ENCODE measurements at places on chromosomes 1 and 21. TPM values are rescaled to one million over a fixed set of nuclear protein-coding genes. Genes with fewer than 3 reads are reported as not detected.
A peak's percentile ranks its signal among the peaks of the same experiment; 100 is the strongest.

DNA sequence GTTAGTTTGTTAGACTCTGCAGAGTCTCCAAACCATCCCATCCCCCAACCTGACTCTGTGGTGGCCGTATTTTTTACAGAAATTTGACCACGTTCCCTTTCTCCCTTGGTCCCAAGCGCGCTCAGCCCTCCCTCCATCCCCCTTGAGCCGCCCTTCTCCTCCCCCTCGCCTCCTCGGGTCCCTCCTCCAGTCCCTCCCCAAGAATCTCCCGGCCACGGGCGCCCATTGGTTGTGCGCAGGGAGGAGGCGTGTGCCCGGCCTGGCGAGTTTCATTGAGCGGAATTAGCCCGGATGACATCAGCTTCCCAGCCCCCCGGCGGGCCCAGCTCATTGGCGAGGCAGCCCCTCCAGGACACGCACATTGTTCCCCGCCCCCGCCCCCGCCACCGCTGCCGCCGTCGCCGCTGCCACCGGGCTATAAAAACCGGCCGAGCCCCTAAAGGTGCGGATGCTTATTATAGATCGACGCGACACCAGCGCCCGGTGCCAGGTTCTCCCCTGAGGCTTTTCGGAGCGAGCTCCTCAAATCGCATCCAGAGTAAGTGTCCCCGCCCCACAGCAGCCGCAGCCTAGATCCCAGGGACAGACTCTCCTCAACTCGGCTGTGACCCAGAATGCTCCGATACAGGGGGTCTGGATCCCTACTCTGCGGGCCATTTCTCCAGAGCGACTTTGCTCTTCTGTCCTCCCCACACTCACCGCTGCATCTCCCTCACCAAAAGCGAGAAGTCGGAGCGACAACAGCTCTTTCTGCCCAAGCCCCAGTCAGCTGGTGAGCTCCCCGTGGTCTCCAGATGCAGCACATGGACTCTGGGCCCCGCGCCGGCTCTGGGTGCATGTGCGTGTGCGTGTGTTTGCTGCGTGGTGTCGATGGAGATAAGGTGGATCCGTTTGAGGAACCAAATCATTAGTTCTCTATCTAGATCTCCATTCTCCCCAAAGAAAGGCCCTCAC is at the start of gene OLIG2:
TSS of gene OLIG2 (plus strand) at position 447 of the 954 bp plus-strand sequence. CDS start 928 bp downstream, outside the sequence.
- no peak for DNase-seq
- H3K27ac ChIP-seq = no peak within 1 kb of the TSS
- no peaks in the 10 kb centered on the region for H3K36me3 ChIP-seq
- H3K4me3 ChIP-seq = no peak within 1 kb of the TSS
- peaks cover 12% of the 10 kb centered on the region for H3K27me3 ChIP-seq

DNA sequence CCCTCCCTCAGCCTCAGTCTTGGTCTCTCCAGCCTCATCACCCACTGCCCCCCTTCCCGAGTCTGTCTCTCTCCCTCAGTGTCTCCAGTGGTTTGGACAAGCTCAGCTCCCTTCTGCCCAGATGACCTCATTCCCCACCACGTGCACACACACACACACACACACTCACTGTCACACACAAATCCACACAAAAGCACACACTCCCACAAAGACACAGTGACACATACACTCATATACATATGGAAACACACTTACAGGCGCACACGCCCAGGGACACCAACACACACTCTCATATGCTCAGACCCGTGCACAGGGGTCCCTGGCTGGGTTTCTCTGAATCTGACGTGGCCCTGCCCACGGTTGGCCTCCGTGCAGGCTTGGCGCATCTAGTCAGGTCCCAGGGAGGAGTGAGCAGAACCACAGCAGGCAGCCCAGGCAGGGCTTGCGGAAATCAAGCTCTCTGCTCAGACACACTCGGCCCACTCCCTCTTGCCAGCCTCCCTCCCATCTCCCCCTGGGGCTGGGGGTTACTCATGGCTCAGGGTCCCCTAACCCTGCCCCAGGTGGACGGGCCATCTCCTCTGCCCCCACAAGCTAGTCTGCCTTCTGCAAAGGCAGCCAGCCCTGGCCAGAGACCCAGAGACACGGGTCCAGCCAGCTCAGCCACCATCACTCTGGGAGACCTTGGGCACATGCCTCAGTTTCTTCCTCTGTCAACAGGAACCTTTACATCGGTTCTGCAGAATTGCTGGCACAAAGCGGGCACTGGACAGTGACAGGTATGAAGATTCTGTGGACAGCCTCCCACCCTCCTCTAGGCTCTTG is 38.5 kb upstream of the FAM131C start:
- no peaks in the 10 kb centered on the region for H3K27me3 ChIP-seq
- H3K36me3 ChIP-seq = no peaks in the 10 kb centered on the region
- no peak overlapping the region for H3K27ac ChIP-seq

- no peaks in the 10 kb centered on the region for H3K36me3 ChIP-seq
- no peaks in the 10 kb centered on the region for H3K27me3 ChIP-seq
- no peak overlapping the region for H3K27ac ChIP-seq
- H3K4me3 ChIP-seq = no peak overlapping the region
- no peaks in the 10 kb centered on the region for H3K4me1 ChIP-seq
These were observed 202.8 kb downstream of the ASTN1 start for GRCh38 chr1:176961678-176962077.

GRCh38 chr1:101193733-101194169 is 43.1 kb upstream of the S1PR1 start:
- no peaks in the 10 kb centered on the region for H3K36me3 ChIP-seq
- no peak overlapping the region for H3K4me3 ChIP-seq
- H3K4me1 ChIP-seq = peaks cover 7% of the 10 kb centered on the region
- no peaks in the 10 kb centered on the region for H3K27me3 ChIP-seq
- H3K27ac ChIP-seq = peak overlapping the region; percentile 79

The EVA1C gene
- 5.5 TPM for total RNA-seq

DNA sequence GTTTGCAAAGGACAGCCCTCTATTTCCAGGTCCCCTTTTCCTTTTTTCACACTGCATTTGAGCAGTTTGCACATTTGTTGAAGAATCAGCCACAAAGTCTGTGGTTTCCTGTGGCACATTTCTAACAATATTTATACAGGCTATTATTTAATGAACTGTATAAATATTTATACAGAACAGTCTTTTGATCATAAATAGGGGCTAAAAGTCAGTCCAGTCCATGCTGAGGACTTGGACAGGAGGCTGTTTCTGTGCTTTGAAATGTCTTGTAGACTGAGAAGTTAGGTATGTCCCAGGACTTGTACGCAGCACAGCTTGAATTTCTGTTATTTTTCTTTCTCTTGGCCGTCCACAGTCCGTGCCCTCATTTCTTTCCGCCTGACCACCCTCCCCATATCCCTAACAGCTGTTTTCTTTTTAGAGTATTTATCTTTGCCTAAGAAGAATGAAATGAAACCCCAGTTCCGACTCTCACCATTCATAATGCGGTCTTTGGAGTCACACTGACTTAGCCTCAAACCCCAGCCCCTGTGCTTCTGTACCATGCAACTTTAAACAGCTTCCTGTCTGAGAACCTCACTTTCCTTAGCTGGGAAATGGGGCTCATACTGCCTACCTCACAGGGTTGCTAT is 19.7 kb downstream of the FGGY start:
- H3K27ac ChIP-seq = peak overlapping the region; percentile 72
- no peaks in the 10 kb centered on the region for H3K27me3 ChIP-seq
- H3K4me3 ChIP-seq = peak overlapping the region; percentile 38
- no peak for DNase-seq
- H3K36me3 ChIP-seq = no peaks in the 10 kb centered on the region

The MRPL39 gene
- total RNA-seq = 19.2 TPM

DNA sequence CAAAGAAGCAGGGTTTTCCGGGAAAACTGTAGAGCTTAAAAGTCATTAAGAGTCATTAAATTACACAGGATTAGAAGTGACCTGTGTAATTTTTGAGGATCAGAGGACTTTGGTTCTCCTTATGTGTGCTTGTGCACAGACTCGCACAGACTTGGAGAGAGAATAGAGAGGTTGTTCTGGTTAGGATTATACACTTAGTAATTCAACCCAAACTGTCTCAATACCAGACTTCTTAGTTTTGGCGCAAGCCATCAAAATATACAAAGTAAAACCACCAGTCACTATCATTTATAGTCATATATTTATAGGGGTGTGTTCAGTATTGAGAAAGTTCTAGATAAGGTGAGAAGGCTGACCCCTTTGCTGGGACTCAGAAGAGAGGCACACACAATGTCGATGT is 112.3 kb downstream of the HLX start:
- H3K36me3 ChIP-seq = no peaks in the 10 kb centered on the region
- no peaks in the 10 kb centered on the region for H3K4me1 ChIP-seq
- H3K27me3 ChIP-seq = no peaks in the 10 kb centered on the region
- no peak for DNase-seq
- no peak overlapping the region for H3K4me3 ChIP-seq

DNA sequence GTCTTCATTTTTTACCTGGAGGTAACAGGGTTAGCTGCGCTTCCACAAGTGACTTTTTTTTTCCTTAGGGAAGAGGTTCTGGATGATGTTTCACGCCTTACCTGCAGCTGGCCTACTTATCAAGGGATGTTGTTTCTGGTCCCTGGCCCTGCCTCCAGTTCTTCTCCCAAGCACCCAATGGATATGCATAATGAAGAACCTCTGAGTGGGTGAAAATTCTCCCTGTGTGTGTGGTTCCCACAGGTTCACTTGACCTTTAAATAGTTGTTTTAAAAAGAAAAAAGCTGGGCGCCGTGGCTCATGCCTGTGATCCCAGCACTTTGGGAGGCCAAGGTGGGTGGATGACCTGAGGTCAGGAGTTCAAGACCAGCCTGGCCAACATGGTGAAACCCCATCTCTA is 31.8 kb upstream of the DPT start:
- H3K27ac ChIP-seq = no peak overlapping the region
- H3K27me3 ChIP-seq = no peaks in the 10 kb centered on the region
- H3K4me3 ChIP-seq = no peak overlapping the region
- no peaks in the 10 kb centered on the region for H3K36me3 ChIP-seq
- DNase-seq = no peak

DNA sequence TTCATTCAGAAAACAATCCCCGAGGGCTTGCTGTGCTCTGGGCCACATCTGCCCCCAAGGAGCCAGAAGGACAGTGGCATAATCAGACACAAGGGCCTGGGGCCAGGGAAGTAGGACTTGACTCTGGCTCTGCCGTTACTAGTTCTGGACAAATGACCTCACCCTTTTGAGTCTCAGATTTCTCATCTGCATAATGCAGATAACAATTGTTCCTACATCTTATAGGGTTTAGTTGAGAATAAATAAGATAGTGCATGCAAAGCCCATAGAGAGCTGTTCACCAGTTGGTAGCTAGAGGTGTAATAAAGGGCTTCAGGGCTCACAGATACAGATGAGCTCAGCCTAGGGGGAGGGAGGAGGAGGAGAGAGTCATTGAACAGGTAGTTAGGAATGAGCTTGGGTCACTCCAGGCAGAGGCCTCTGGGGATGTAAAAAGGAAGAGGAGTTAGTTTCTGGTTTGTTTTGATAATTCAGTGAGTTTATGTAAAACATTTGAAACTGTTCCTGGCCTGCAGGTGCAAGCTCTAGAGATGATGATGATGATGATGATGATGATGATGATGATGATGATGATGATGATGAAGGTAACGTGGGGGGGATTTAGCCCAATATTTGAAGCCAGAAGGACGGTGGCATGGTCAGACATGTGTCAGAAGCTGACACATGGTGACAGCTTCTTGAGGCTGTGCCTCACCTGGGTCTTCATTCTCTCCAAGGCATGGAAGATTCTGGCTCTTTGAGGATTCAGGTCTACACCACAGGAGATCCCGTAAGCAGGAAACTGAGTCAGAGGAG is 858 bp downstream of the LACTBL1 start:
- H3K4me3 ChIP-seq = no peak overlapping the region
- DNase-seq = no peak
- no peaks in the 10 kb centered on the region for H3K4me1 ChIP-seq
- H3K27me3 ChIP-seq = no peaks in the 10 kb centered on the region
- H3K36me3 ChIP-seq = no peaks in the 10 kb centered on the region

GRCh38 chr21:38250991-38251418 is 5.8 kb upstream of the KCNJ15 start:
- H3K4me1 ChIP-seq = no peaks in the 10 kb centered on the region
- no peaks in the 10 kb centered on the region for H3K27me3 ChIP-seq
- no peak for DNase-seq
- peak overlapping the region; percentile 69 for H3K27ac ChIP-seq
- H3K4me3 ChIP-seq = no peak overlapping the region

Data from right lobe of liver (tissue), 6 donors.